ENCODE measurements at places on chromosomes 1 and 21.
A peak's percentile ranks its signal among the peaks of the same experiment; 100 is the strongest.

DNA sequence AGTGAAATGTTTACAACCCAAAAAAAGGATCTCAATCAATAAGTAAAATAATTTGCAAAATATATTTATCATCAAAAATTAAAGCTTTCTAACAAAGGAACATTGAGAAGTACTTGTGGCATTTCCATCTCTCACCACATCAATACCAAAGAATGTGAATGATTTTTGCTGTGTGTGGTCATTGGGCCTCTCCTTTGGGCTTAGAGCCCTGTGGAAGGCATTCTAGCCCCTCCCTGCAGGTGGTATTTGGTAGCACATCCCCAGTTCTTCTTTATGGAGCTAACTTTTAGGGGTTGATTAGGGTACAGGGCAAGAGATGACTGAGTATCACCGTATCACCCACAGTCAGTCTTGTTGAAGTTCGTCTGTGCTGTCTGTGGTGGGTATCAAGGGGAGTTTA lies 294.1 kb upstream of the SGIP1 start:
- DNase-seq = no peak

DNA sequence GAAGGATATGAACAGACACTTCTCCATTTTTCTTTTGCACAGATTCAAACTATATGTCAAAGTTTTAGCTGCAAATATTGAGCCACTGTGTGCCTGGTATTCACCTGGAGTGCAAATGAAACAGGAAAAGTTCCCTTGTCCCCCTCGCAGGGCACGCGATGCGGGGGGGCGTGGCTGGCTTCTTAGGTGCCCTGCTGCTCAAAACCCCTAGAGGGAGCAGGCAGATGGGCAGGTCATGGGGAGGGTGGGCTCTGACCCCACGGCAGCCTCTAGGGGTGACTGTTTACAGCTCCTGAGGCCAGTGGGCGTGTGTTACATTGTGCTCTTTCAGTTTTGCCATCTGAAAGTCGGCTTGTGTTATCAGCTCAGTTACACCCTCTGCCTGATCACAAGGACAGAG lies 931.2 kb upstream of the B3GALT2 start:
- no peak for DNase-seq

GRCh38 chr1:224851210-224851847 lies 78.1 kb upstream of the DNAH14 start:
- peak; percentile 38 for DNase-seq

DNA sequence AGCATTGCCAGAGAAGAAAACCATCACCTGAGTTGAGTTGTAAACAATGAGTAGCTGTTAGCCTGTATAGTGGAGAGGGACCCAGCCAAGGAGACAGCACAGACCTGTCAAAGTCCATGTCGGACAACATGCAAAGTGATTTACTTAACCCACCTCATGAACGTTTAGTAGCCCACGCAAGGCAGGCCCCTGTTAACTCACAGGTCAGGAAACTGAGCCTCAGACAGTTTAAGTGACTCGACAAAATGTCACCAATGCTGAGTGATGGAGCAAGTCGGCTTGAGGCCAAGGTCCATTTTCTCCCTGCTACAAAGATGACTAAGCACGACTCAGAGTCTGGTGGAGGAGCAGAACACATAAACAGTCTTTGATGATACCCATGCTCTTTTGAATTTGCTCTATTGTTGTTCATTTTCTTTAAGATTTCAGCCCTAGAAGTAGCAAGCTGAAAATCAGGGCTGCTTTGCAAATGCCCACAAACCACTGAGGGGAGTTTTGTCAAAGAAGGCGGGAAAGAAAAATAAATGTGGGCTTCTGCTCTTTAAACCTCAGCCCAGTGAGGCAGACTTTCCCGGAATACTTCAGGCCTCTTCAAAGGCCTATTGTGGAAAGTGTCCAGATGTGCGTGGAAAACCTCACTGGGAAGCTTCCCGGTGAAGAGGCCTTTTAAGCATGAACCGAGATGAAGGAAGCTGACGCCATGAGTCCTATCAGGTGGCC lies 83.8 kb upstream of the HOOK1 start:
- no peak for DNase-seq

GRCh38 chr1:173095632-173096031 lies 44.9 kb upstream of the TNFSF18 start:
- no peak for DNase-seq

DNA sequence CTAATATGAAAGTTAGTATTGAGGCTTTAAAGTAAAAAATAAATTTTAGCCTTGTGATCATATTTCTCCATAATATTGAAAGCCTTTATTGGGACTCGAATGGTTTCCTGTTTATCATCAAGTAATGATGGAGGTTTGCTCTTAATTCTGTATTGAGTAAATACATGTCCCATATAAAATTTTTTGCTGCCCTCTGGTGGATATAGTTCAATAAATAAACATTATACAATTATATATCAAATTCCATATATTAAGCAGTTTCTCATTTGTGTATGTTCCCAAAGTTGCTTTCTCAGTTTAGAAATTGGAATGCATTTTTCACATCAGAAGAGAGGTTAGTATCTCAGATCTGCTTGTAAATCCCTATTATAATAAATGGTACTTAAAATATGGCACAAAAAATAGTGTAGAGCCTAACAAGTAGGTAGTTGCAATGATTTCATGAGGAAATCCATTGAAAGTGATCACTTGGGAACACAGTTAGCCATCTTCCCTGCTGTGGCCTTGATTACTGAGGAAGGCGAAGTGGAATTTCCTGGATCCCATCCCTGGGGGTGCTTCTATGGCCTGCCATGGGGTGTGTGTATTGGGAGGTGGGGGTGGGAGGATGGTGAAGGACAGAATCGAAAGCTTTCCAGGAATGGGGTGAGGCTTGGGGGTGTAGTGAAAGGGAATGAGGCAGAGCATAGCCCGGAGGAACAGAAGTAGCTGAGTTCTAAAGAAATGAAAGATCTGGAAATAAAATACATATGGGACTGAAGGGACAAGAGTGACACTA lies 84.1 kb upstream of the C21orf91 start:
- no peak for DNase-seq

DNA sequence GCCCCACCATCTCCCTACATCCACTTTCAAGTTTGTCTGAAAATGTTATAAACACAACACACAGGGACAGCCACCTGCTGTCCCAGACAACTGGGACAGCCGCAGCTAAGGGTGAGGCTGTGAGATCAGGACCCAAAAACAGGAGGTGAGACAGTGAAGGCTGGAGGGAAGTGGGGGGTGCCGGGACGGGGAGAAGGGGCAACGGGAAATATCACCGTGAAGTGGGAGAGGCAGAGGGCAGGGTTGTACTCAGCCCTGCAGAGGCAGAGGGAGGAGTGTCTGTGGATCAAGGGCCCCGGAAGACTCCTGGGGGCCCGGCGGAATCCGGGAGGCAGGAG lies 114.4 kb downstream of the CASZ1 start:
- DNase-seq = no peak

DNA sequence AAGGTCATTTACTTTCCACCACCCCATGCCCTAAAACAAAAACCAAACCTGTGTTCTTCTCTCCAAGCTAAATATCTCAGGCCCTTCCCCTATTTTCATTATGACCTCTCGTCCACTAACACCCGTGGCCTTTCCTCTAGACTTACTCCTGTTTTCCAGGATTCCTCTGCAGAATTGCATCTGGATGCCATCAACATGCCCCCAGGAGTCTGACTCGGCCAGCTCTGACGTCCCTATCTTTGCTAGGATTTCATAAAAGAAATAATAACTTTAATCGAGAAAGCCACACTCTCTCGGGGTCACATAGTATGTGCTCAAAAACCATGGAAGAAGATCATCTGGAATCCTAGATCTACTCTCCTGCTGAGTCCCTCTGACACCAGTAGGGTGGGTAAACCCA lies 13.5 kb downstream of the FAM89A start:
- DNase-seq = no peak

DNA sequence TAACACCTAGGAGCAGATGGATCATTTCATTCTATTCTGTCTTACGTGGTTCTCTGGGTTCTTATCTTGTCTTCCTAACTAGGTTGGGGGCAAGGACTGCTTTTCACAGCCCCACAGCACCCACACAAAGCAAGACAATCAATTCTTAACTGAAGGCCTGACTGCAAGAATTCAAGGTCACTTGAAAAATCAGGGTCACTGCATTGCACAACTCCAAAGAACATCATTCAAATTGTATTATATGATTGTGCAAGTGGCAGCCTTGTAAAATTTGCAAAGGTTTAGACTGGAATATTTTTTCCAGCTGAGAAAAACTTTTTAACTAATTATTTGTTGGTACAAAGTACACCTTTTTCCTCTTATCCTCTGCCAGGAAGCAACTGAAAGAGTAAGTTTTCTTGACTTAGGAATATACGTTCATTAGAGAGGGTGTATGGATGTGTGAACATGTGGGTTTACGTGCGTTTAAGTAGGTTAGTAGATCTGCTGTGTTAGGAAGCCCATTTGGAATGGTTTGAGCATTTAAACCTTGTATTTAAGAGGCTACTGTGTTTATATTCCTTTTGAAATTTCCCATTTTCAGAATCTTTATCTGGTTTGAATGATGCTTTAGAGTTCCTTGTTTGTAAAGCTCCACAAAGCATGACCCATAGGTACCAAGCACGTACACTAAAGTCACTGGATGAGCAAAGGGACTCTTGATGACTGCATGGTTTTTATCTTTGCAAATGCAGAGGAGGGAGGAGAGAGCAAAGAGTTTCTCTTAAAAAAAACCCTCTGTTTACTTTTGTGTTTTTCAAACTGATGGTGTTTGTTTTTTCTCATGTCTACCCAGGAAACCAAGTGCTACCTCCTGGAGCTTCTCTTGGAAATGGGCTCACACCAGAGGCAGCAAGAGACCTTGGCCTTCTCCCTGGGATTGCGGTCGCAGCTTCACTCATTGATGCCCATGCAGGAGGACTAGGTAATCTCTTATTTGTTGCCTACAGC lies 214.9 kb downstream of the FGGY start:
- DNase-seq = no peak

DNA sequence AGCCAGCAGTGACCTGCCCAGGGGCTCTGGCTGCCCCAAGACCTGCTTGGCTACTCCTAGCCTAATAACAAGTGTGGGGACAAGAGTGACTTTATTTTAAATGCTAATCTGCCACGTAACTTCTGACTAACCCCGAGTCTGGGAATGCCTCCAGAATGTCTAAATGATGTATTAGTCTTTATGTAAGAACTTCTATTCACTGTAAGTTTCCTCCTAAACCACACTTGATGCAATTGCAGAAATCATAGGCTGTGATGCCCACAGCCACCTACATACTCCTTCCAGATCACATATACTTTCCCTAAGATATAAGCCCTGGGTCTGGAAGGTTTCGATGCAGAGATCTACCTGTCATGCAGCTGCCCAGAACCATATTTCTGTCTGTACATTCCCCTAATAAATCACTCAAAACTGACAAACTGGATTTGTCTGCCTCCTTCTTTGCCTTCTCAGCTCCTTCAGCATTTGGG lies 5.9 kb upstream of the VPS45 start:
- no peak for DNase-seq

DNA sequence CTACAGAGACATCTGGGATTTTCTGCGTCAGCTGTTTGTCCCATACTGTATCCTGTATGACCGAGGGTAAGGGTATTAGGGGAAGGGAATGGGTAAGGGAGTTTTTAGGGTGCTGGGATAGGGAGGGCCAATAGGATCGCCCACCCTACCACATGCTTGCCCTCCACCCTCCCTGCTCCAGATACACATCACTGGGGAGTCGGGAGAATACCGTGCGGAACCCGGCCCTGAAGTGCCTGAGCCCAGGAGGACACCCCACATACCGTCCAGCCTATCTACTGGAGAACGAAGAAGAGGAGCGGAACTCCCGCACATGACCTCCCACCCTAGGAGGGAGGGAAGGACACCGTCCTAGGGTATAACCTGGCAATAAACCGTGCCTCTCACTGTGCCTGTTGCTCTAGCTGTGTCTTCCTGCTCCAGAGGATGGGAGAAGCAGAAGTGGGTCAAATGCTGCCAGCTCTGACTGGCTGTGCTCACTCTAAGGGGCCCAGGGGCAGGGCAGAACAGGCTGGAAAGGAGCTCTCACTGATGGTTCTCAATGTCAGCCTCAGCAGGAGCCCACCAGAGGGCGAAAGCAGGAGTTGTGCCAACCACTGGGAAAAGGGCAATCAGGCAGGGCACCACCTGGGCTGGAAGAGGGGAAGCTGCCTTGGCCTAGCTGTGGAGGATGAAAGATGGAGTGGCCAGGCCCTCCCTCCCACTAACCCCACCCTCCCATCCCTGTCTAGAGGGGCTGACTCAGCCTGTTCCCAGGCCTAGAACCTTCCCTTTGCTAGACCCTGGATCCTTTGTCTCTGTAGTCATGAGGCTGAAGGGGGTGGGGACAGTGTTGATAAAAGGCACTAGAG lies 440 bp upstream of the LENEP start:
- no peak for DNase-seq

- DNase-seq = no peak
Measured at GRCh38 chr1:207754974-207755700, 3.3 kb downstream of the CD46 start.

DNA sequence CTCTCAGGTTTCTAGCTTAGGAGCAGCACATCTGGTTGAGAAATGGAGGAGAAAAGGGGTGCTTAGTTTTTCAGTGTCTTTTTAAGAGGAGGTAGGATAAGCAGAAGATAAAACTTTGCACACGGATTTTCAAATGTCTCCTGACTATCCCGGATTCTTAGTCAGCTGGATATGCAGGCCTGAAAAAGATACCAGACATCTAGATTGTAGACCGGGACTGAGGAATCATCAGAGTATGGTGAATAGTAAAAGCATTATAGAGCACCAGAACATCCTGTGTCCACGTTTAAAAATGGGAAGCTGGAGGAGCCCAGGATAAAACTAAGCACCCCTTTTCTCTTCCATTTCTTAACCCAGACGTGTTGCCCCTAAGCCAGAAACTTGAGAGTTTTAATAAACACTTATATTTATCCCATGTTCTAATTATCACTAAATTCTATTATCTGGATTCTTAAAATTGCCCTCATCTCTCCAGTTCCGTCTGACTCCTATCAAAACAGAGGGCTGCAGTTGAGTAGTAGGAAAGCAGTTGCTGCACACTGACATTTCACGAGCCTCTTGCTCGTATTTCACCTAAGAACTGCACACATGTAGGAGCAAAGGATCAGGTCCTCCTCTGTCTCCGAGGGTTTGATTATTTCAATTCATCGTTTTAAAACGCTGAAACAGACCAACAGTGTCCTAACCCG lies 609 bp downstream of the PIGK start:
- DNase-seq = no peak

- no peak for DNase-seq
Measured at GRCh38 chr1:199671684-199672083, 355.8 kb upstream of the NR5A2 start.

DNA sequence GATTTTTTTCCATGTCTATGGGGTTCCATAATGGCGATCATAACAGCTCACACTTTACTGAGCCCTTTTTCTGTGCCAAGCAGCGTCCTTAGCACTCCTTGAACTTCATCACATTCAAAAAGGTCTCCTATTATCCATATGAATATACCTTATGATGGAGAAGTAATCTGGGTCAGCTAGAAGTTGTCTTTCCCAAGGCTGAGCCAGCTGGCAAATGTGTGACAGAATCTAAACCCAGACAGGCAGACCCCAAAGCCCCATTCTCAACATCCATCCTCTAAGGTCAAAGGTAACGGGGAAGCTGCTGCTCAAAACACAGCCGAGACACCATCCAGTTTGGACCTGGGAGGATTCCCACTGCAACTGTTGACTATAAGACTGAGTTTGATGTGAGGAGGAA lies 249.6 kb downstream of the PRDM2 start:
- DNase-seq = no peak

GRCh38 chr1:46173361-46173856 lies 1.5 kb upstream of the TSPAN1 start:
- DNase-seq = no peak
